Stimulated activated CD8-positive, alpha-beta memory T cell treated with anti-CD3 and anti-CD28 coated beads, Interleukin-12 subunit alpha, Interleukin-12 subunit beta, amount 100 ng/mL, for 1 hour (primary cell): ENCODE measurements at places on chromosomes 7 and 10.
A peak's percentile ranks its signal among the peaks of the same experiment; 100 is the strongest.

- DNase-seq, result no peak
Observed at GRCh38 chr7:148622887-148623585, 32.5 kb downstream of the C7orf33 start.

DNA sequence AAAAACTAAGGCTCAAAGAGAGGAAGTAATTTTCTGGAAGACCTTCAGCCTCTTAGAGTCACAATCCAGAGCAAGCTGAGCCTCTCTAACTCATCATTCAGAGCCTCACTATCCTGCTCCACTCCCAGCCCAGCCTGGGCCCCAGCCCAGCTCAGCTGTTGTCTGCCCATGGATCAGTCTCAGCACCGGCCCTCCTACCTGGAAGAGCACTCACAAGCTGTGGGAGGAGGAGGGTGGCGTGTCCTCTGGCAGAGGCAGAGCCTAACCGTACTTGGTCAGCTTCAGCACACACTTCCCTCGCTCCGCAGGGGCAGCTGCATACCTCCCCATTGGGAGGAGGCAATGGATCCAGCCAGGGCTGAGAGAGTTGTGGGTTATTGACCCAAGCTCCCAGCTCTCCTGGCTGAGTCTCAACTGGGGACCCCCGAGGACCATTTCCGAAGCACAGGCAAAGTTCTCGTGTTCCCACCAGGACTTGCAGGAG is 66.7 kb upstream of the GPR26 start:
- no peak for DNase-seq

- DNase-seq, result no peak
Observed at GRCh38 chr7:21469894-21470293, 42.0 kb downstream of the SP4 start.

DNA sequence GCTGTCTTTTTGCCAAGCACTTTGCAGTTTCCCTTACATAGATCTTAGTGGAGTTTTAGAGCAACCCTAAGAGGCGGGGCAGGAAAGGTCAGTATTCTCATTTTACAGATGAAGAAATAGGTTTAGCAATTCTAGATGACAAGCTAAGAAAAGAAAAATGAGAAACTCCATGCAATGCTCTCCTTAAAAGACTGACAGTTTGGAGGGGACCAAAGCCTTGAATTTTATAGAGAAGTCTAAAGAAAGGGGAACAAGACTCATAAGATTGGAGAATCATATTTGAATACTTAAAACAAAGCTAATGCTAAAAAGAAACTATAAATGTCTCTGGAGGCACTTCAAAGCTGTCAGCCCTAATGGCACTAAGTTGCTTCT is 19.6 kb downstream of the CEP55 start:
- no peak for DNase-seq

GRCh38 chr7:5332579-5332978 is 49.8 kb downstream of the SLC29A4 start:
- DNase-seq, result no peak

- no peak for DNase-seq
Observed at GRCh38 chr7:153604-154003, 38.8 kb upstream of the FAM20C start.

DNA sequence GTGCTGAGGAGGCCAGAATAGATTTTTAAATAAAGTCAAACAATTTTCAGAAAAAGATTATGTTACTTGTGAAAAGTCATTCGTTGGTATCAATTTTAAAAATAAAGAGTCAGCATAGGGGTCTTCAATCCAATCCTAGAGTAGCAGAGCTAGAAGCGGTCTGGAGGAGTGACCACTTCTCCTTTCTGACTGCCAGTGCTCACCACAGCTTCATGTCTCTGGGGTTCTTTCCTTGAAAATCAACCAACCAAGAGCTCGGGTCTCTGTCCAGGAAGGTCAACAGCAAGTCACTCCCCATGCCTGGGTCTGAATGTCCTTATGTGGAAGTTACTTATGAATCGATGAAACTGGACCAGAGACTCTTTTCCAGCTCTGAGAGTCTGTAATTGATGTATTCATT is 14.3 kb downstream of the PTPRN2 start:
- DNase-seq, result no peak

DNA sequence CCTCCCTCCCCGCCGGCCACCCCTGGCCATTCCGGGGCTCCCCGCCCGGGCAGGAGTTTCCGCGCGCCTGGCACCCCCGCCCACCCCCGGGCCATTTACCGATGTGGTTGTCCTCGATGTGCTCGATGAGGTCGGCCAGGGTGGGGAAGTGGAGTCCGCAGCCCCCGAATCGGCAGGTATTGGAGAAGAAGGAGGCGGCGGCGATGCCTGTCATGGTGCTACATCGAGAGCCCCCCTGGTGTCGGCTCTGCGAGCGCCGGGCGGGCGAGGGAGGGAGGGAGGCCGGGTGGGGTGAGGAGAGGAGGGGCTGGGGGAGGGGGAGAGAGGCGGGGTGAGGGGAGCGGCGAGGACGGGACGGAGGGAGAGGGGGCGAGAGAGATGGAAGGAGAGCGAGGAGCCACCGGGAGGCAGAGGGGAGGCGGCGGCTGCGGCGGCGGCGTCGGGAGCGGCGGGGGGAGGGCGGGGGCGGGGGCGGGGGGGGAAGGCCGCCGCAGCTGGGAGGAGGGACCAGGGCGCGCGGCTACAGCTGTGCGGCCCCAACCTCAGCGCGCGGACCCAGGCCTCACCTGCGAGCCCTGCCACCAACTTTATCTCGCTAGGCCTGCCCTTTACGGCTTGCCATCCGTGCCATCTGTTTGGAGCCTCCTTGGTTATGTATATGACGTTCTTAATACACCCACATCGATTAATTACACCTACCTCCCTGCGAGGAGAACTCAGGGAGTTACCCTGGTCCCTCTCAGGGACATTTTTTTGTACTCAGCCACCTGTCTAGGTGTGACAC is at the start of gene JAZF1:
TSS of gene JAZF1 (minus strand) at position 432 of the 784 bp plus-strand sequence.
- DNase-seq, result peak; percentile 31

GRCh38 chr7:36546331-36546730 is 156.7 kb downstream of the ANLN start:
- DNase-seq, result no peak

GRCh38 chr10:129832573-129833467 is 131.3 kb downstream of the EBF3 start:
- DNase-seq, result no peak
